ENCODE measurements at places on chromosomes 1 and 21. TPM values are rescaled to one million over a fixed set of nuclear protein-coding genes. Genes with fewer than 3 reads are reported as not detected.
A peak's percentile ranks its signal among the peaks of the same experiment; 100 is the strongest.

The CFHR3 gene
- total RNA-seq: not detected

- DNase-seq: no peak
These were observed 20.7 kb upstream of the STX12 start for GRCh38 chr1:27752360-27752759.

DNA sequence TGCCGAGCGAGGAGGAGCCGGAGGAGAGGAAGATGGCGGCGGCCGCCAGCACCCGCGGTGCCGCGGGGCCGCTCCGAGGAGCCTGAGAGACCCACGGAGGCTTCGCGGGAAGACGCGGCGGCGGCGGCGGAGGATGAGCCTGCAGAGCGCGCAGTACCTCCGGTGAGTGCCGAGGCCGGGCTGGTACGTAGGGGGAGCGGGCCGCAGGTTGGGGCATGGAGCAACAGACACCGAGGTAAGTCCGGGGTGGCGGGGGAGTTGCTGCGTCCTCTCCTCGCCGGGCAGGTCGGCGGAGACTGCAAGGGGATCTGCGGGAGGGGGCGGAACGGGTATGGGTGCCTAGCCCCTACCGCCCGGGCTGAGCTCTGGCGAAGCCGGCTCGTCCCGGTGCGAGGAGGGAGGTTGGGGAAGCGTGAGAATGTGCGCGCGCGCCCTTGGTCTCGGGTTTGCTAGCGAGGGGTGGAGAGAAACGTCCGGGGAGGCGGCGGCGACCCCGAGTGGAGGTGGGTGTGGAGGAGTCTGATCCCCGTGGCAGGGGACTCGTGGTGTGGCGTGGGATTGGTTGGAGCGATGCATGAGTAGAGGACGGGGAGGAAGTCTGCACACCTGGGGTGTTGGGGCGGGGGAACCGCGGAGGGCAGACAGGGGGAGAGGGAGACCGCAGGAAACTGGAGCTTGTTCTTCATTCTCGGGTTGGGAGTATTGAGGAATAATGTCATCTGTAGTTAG lies at the start of gene SMG7:
TSS of gene SMG7 (plus strand) at position 12 of the 729 bp plus-strand sequence. CDS start at position 134, 122 bp downstream.
- DNase-seq: peak; percentile 72

DNA sequence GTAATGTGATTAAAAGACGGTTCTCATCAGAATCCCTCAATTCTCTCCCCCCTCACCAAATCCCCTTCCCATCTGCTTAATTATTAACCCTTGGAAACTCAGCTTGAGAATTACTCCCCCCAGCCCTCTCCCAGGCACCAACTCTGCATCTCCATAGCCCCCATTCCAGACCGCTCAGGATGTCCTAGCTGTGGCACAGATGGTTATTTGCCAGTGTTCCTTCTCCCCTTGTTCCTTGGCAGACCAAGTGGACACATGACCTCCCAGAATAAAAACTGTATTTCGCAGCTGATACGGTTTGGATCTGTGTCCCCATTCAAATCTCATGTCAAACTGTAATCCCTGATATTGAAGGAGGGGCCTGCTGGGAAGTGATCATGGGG lies 14.6 kb downstream of the HENMT1 start:
- no peak for DNase-seq

- no peak for DNase-seq
These were observed 127.2 kb downstream of the CACHD1 start for GRCh38 chr1:64597113-64597512.

The IFI16 gene
- 175 TPM for total RNA-seq

The EFNA4 gene
- 3.4 TPM for total RNA-seq

DNA sequence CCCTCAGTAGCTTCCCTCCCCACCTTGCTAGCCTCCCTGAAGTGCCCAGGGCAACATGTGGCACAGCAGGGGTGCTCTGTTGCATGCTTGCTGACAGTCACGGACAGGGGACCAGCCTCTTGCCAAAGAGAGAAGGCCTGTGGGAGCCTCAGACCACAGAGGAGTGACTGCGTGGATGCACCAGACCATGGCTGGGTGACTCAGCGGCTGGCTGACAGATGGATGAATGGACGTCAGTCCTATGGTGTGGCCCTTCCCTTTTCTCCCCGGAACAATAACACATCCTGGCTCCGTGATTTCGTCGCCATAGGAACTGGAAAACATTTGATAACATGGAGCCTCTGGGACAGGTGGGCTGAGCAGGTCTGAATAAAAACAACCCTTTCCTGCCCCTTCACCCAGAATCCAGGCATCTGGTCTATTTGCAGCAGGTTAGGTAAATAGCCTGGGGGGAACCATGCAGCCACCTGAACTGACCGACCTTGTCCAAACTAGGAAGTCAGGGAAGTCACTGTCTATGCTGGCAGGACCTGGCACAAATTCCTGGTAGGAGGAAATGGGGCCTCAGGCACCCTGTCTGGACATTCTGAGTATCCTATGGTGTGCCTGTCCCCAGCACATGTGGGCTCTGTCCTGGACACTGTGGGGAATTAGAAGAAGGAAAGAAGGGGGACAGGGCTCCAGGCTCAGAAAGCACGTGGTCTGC lies 53.3 kb downstream of the NENF start:
- no peak for DNase-seq

The DYRK3 gene
- 11.7 TPM for total RNA-seq

DNA sequence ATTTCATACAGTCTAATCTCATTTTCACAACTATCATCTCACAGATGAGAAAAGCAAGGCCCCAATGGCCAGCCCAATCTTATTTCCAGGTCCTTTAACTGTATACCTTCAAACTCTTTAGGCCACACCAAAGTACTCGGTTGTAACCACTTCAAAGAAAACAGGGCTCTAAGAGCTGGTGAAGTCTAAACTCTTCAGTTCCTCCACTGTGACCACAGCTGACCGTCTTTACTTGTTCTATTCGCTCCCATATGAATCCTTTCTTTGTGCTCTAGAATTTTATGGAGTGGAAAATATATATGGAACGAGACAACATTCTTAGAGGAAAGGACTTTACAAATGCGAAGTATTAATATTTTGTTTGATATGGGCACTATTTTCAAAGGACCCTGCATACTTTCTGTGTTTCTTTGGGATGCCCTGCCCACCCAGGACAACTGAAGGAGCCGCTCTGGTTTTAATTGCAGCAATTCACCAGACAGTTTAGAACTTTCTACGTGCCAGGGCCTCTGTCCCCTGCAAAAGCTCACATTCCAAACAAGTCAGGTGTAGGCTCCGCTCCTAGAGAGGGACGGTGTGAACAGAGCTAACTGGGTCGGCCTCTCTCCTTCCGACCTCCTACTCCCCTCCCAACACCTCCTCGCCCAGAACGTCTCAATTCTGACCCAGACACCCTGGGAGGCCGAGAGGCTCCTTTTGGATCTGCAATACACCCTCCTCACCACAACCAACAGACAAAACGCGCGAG lies 15.7 kb downstream of the IER5 start:
- no peak for DNase-seq

The RGS18 gene
- 0.42 TPM for total RNA-seq

The BLACAT1 gene
- not detected for total RNA-seq

- no peak for DNase-seq
These were observed 26.4 kb downstream of the ACP6 start for GRCh38 chr1:147643974-147644373.

The FMO3 gene
- total RNA-seq: not detected

- DNase-seq: no peak
These were observed 182.2 kb downstream of the PRDM16 start for GRCh38 chr1:3251099-3251806.

DNA sequence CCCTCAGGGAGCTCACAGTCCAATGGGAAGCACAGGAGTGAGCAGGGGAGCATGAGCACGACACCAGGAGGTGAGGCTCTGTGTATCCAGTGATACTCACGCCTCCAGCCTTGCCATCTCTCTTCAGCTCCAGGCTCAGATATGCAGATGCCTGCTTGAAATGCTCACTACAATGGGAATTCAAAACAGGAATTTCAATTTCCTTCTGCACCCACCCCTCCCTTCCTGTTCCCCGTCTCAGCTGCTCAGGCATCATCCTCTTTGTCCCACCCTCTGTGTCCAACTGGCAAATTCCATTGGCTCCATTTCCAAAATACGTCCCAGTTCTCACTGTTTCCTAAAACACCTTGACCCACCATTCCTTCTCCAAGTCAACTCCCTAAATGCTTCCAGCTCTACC lies 58.9 kb downstream of the FBXO2 start:
- DNase-seq: no peak

- DNase-seq: no peak
These were observed 51.9 kb upstream of the ZNF326 start for GRCh38 chr1:89942825-89943658.

GRCh38 chr1:227043755-227044154 lies 103.7 kb downstream of the COQ8A start:
- no peak for DNase-seq

DNA sequence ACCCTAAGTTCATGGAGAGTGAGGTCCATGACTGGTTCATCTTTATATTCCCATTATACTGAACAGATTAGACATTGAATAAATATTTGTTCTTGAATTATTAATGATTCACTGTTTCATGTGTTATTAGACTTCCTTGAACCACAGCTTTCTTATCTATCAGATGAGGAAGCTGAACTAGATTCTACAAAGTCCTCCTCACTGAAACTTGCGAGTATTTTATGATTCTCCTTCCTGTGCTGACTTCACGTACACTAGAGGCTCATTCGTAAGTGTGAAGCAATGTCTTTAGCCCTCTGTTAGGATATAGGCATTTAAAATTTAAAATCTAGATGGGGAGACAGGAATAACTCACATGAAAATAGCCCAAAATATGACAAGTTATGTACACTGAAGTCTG lies 95.6 kb upstream of the IRF2BP2 start:
- no peak for DNase-seq

DNA sequence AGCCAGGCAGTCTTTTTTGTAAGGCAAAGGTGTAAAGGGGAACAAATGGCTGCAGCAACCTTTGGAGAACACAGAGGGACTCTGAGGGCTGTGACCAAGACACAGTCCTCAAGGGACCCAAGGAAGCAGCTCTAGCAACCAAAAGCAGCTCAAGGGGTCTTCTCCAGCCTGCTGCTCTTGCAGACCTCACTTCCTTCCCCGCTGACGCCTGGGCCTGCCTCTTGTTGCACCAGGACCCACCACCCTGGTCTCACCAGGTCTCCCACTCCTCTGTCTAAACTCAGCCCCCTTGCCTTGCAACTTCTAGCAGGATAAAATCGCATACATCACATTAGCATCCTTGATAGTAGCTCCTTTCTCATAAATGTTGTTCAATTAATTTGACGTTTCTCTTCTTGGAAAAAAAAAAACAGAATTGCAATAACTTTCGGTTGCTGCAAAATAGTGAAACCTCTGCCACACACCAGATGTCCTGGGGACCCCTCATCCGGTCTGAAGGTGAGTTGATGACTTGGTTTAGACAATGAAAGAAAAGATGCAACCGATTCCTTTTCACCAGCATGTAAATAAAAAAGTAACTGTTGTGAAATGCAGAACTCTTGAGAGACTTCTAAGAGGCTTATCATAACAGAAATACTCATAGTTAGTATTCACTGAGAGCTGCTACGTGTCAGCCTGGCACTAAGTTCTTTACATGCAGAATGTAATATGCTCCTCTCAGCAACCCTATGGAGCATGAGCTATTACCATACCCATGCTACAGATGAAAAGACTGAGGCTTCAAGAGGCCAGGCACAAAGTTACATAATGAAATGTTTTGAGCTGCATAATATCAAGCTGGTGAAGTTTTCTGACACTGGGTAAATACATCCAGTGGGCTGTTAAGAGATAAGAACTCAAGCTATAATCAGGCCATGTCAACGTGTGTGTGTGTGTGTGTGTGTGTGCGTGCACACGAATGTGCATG lies 58.5 kb downstream of the UMODL1 start:
- DNase-seq: no peak

- no peak for DNase-seq
These were observed 22.6 kb upstream of the TRABD2B start for GRCh38 chr1:48019714-48020315.

DNA sequence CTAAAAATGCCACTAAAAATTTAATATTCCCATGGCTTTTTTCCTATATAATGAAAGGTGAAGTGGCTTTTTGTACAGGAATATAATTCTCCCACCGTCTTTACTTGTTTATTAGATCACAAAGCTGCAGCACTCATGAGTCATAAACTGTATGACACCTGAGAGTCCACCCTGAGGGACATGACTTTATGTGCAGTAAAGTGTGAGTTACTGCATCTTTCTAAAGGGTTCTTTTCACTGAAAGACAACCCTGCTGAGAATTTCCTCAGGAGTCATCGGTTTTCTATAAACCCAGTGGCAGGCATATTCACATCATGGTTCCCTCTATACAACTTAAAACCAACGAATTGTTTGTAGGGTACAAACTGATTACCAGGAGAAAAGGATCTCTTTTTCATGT lies 77.4 kb downstream of the APP start:
- DNase-seq: no peak

DNA sequence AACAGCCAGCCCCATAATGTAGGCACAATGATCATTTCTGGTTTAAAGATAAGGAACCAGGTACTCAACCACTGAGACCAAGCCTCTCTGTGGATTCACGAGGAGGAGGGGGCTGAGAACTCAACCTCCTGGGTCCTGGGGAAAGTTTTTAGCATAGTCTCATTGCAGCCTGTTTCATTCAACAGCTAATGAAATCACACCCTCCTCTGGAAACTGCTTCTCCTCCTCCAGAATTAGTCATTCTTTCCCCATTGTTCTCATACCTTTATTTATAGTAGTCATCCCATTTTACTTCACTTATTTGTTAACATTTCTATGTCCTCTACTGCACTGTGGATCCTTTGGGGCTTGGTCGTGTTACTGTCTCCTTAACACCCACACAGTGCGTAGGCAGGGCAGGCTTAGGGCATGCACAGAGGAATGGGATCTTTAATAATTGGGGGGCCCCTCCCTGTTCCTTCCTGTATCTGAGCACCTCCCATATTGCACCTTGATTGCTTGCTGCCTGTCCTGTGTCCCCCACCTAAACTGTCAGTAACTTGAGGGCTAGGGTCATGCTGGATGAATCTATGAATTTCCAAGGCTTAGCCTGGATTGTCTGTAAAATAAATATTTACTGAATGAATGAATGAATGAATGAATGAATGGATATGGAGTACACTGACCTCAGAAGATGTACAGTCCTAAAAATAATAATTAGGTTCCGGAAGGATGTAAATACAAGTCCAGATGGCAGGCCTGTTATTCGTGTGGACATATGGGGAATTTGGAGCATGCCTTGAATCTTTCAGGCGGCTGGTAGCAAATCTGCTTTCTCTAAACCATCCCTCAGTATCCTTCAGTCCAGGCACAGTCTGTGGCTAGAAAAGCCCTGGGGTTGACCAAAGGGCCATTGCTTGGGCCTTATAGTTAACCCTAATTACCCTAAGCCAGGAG lies 153.8 kb upstream of the HMGB4 start:
- no peak for DNase-seq

DNA sequence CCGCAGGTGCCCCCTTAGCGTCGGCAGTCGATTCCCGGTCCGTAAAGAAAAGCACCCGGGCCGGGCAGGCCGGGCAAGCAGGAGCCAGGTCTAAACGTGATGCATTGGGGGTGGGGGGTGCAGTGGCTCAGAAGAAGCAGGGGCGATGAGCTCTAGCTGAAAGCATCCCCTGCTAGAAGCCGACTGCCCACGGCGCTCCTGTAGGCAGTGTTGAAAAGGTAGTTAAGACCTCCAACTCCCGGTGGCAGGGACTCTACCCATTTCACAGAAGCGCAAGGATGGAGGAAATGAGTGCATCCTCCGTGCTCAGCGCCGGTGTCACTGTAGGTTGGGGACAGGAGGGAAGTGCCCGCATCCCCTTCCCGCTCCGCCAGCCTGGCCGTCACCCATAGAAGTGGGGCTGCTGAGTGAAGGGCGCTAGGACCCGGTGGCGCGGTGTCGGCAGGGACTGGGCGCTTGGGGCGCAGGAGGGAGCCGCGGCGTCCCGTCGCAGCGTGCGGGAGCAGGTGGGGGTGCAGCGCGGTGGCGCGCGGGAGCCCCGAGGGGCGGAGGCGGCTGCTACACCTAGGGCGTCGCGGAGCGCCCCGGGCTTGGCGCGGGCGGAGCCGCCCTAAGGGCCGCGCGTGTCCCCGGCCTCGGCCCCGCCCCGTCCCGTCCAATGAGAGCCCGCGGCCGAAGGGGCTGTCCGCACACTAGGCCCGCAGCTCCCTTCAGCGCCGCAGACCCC lies at the start of gene WNT2B:
TSS of gene WNT2B (plus strand) at position 688 of the 727 bp plus-strand sequence. CDS start 298 bp downstream, outside the sequence.
- peak; percentile 57 for DNase-seq

Measured in CD8-positive, alpha-beta memory T cell (primary cell).